ENCODE measurements at places on chromosomes 5 and 9.

- no peak for DNase-seq
These were observed 192.7 kb downstream of the DAB2IP start for GRCh38 chr9:121844098-121844497.

GRCh38 chr5:147690595-147690994, 91.9 kb downstream of the JAKMIP2 start:
- DNase-seq, result no peak

DNA sequence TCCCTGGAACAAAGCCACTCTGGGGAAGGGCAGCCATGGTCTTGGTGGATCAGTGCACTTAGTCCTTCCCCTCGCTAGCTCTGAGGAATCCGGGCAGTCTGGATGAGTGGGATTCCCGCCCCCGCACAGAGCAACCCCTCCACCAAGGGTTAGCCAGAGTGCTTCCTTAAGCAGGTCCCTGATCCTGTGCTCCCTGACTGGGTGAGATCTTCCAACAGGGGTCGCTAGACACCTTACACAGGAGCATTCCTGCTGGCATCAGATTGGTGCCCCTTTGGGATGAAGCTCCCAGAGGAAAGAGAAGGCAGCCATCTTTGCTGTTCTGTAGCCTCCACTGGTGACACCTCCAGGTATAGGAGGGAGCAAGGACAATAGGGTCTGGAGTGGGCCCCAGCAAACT, 228.8 kb downstream of the AP3B1 start:
- no peak for DNase-seq

- no peak for DNase-seq
These were observed 148.4 kb downstream of the MACROH2A1 start for GRCh38 chr5:135250671-135251070.

DNA sequence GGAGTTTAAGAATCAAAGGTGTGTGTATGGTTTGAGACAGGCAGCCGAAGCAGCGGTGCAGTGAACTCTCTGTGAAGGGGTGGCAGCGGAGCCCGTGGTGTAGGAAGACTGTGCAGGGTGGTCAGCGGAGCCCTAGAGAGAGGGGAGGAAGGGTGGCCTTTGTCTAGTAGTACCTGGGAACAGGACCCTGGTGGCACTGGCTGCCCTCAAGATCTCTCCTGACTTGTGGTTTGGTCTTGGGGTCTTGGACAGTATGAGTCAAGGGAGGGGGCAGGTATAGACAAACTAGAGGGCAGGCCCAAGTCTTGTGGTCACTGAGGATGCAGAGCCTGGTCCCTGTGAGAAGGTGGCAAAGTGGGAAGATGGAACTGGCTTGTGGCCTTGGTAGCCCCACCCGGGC, 7.1 kb upstream of the NKX2-5 start:
- DNase-seq, result no peak
